ENCODE measurements at places on chromosomes 7 and 10.

GRCh38 chr7:2209961-2210323 lies 22.8 kb downstream of the MAD1L1 start:
- DNase-seq, result no peak

GRCh38 chr10:3477683-3478082 lies 305.1 kb upstream of the PITRM1 start:
- no peak for DNase-seq

DNA sequence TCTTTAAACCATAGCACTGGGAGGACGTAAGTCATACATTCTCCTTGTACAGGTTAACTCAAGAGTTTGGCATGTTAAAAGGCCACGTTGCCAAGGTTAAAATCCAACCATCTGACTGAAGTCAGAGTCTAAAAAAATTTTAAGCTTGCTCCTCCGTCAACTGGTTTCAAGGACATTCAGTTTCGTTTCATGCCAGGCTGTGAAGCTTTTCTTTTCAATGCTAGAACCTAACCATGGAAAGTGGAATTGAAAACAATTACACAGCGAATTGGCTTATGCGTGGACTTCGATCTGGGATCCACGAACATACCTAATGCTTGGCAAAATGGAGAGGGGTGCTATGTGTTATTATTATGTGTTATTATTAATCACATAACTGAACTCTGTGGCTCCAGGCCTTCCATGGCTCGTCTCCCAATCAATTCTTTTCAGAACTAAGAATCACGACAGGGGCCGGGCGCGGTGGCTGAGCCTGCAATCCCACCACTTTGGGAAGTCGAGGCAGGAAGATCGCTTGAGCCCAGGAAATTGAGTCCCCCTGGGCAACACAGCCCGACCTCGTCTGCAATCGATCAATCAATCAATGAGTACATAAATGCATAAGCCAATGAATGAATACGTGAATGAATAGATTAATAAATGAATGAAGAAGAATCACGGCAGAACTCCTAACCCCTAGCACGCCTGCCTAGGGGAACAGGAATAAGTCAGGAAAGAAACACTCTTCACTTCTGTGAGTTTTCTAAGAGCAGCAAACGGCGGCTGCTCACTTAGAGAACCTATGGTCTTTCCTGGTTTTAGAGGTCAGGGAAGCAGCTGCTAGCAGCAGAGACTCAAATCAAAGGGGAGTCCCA lies 733 bp upstream of the ARL5B start:
- no peak for DNase-seq

DNA sequence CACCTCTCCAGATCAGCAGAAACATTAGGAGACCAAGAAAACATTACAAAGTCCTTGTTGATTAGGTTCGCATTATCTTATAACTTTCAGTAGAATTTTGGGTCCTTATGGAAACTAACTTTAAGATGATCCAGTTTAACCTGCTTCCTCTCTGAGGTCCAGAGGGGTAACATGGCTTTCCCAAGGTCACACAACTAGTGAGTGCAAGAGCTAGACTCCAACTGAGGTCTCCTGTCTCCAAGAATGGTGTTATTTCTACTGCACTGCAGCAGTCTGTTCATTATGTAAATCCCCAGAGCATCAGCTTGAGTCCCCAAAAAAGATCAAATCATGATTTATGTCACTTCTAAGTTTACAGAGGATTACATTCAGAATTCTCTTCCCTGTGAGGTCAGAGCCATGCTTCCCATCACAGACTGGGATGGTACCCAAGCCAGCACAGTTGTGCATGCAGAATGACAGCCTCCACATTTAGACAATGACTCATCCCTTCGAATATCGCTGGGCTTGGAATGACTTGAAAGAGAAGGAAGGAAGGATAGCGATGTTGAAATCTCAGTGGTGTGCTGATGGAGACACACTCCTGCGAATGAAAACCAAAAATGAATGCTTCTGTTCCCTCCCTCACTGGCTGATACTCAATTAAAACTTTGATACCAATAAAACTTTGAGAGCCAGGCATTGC lies 163.1 kb upstream of the PLXNA4 start:
- DNase-seq, result peak; percentile 87

DNA sequence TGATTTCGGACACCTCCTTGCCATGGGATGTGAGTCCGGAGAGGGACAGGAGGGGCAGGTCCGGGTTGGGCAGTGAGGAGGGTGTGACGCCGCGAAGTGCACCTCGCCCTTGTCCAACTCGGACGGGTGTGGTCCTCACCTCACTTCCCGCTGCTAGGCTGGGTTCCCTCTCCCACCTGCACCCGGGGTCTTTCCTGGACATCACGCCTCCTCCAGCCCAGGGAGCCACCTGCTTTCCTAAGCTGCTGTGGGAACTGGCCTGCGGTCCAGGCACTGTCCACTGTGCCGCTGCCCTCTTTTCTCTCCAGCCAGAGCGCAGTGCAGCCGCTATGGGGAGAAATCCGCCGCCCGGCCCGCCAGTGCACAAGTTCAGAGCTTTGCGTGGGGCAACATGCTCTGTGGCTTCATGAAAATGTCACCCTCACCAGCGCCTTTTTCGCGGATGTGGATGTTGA lies 45.0 kb upstream of the ZNF716 start:
- no peak for DNase-seq

DNA sequence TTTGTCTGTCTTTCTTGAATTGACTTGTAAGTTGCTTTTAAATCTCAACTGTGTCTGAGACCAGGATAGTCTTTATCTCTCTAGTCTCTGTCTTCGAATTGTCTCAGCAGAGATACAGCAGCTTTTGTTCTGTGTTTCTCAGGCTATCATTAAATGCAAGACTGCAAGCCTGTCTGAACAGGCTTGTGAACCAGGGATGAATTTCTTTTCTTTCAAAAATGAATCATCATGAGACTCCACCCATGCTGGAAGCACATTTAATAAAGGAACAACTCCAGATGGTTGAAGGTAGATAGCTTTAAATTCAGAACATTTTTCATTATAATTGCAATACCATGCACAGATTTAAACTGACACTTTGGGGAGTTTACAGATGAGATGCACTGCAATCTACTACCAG lies 155.9 kb downstream of the SEC23IP start:
- no peak for DNase-seq

DNA sequence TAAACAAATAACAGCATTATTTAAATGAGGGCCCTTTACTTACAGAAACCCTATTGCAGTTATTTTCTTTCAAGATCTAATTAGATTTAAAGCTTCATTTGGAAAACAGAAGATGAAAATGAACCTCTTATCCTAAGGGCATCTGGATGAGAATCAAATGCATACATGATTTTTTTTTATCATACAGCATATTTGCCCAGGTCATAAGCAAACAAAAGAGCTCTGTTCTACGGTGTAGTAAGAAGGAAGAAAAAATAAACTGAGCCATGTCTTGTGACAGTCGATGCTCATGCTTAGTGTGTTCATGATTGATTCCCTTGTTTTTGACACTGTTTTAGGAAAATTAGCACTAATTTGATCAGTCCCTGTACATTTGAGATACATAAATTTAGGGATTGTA lies 202.6 kb upstream of the RNF32 start:
- DNase-seq, result no peak

DNA sequence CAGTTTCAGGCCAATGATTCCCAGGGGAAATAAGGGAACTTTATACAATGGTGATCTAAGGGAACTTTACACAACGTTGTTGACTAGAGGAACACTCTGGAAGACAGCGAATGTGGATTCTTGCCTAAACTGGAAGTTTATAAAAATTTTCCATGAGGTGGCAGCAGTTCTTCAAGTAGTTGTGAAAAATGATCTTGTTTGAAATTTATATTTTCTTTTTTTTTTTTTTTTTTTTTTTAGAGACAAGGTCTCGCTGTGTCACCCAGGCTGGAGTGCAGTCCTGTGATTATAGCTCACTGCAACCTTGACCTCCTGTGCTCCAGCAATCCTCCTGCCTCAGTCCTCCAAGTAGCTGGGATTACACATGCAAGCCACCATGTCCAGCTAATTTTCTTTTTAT lies 32.1 kb upstream of the GTF2I start:
- peak; percentile 35 for DNase-seq

GRCh38 chr7:84219310-84219709 lies 24.7 kb upstream of the SEMA3A start:
- DNase-seq, result no peak
